AML-193 (cell line): ENCODE measurements at places on chromosomes 6 and 20.
A peak's percentile ranks its signal among the peaks of the same experiment; 100 is the strongest.

GRCh38 chr20:48414786-48415185 is 413.0 kb downstream of the PREX1 start:
- no peak for DNase-seq

- DNase-seq, result no peak
Observed at GRCh38 chr6:121694801-121695251, 259.4 kb downstream of the GJA1 start.

DNA sequence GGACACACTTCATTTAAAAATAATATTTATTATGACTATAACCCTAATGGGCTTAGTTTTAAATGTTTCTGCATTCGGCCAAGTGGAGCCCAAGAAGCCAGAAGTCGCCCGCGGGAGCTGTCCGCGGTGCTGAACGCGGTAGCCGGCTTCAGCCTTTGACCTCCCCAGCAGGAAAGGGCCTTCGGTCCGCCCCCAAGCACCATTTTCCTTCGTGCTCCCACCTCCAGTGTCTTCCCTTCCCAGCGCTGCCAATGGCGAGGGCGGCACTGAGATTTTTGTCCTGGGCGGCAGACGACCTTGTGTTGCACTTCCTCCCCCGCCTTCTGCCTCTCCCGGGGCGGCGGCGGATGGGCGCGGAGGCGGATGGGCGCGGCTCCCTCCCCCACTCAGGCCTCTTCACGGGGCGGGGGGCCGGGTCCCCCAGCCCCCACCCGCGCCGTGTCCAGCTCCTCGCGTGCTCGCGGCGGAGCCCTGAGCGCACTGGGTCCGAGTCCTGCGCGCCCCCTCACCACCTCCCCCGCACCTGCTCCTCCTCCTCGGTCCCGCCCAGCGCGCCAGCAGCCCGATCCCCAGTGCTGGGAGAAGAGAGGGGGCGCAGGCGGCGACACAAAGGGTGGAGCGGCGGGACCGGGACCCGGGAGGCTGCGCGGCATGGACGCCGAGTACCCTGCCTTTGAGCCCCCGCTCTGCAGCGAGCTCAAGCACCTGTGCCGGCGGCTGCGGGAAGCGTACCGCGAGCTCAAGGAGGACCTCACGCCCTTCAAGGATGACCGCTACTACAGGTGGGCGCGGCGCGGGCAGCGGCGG is 23.6 kb upstream of the TMEM181 start:
- DNase-seq, result no peak

GRCh38 chr20:13458860-13459451 is 179.8 kb downstream of the TASP1 start:
- peak; percentile 12 for DNase-seq

GRCh38 chr6:135030532-135031178 is 24.0 kb downstream of the HBS1L start:
- no peak for DNase-seq

DNA sequence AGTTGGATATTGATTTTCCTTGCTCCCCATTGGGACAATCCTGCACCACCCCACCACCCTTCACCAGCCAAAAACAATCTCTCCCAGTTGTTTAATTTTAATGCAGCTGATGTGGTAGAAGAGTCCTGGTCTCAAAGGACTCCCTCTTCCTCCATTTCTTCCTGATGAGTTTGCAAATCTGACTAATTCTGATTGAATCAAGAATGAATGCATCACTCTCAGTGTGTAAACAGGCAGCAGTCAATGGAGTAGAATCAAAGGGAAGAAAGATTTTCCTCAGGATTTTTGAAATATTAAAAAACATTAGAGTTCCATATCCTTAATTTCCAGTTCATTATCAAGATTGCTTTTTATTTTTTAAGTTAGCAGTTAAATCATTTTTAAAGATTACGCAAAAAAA is 54.0 kb downstream of the PLG start:
- DNase-seq, result no peak

- DNase-seq, result no peak
Observed at GRCh38 chr20:15185913-15186312, 848.5 kb upstream of the FLRT3 start.

DNA sequence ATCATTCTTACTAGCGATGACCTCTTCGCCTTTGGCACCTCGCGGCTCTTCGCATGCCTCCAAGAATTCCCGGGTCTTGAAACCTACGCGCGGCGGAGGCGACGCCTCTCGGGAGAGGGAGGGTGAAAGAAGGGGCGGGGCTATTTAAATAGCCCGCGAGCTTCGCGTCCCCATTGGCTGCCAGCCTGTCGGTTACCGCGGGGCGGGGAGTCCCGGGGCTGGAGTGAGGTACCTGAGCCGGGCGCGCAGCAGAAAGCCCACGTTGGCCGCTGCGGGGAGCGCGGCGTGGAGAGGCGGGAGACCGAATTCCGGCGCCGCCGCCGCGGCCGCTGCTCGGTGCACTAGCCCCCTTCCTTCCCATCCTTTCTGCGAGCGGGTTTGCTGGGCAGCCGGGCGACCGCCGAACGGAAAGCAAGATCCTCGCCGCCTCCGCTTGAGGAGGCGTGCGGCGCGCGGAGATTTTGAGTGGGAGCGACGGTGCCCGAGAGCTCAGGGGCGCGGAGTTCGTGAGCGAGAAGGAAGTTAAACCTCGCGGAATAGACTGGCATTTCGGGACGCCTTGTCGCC is at the start of gene BMP6:
Gene BMP6, plus strand, starts transcription at position 251 of the 567 bp plus-strand sequence. CDS start 857 bp downstream, outside the sequence.
- peak; percentile 47 for DNase-seq

DNA sequence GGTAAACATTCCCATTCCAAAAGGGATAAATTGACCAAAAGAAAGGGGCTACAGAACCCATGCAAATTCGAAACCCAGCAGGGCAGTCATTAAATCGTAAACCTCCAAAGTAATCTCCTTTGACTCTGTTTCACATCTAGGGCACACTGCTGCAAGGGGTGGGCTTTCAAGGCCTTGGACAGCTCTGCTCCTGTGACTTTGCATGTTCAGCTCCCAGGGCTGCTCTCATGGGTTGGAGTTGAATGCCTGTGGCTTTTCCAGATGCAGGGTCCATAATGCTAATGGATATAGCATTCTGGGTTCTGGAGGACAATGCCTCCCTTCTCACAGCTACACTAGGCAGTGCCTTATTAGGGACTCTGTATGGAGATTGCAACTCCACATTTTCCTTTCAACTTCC is 211.9 kb upstream of the MANEA start:
- DNase-seq, result no peak

- DNase-seq, result no peak
Observed at GRCh38 chr20:50504231-50504823, 5.9 kb upstream of the PTPN1 start.

- no peak for DNase-seq
Observed at GRCh38 chr6:100229512-100229911, 235.2 kb downstream of the SIM1 start.

GRCh38 chr20:8322662-8323217 is 190.7 kb downstream of the PLCB1 start:
- no peak for DNase-seq

DNA sequence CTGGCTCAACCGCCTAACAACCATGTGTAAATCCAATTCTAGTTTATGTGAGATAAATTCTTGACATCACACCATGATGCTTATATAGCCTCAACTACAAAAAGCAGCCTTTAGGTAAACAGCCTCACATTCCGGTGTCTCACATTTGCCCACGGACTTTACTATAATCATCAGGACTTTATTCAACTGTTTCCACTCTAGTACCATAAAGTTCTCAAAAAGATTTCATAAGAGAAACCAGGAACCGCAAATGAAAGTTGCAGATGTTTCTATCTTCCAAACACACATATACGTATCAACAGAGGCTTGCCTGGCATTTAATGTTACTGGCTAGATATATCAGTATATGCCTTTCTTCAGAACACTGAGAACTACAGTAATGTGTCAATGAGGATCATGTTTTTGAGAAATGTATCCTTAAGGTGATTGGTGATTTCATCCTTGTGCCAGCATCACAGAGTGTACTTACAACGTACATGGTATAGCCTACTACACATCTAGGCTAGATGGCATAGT is 80.0 kb downstream of the EPB41L2 start:
- no peak for DNase-seq

GRCh38 chr6:62808565-62809293 is 402.5 kb upstream of the FKBP1C start:
- DNase-seq, result no peak

- no peak for DNase-seq
Observed at GRCh38 chr20:10584371-10584770, 89.4 kb downstream of the JAG1 start.

- no peak for DNase-seq
Observed at GRCh38 chr6:160974304-160974771, 17.2 kb upstream of the MAP3K4 start.

GRCh38 chr6:45706319-45706718 is 309.3 kb downstream of the CLIC5 start:
- no peak for DNase-seq

GRCh38 chr6:39439342-39440038 is 117.0 kb upstream of the KCNK16 start:
- no peak for DNase-seq

DNA sequence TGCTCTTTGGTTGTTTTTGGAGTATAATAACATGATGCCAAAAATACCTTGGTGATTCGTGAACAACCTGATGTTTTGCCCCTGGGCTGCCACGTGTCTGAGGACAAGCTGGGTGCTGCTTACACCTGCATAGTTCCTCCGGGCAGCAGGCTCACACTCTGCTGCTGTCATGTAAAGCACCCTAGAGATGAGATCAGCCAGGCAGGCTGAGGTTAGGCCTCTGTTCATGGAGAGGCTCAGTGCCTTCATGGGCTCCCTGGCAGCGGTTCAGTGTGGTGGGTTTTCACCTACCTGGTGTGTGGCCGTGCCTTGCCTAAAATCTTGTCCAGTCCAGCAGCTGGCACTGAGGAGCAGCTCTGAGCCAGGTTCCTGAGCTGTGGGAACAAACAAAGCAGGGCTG is 60.1 kb upstream of the TAGAP start:
- DNase-seq, result no peak

DNA sequence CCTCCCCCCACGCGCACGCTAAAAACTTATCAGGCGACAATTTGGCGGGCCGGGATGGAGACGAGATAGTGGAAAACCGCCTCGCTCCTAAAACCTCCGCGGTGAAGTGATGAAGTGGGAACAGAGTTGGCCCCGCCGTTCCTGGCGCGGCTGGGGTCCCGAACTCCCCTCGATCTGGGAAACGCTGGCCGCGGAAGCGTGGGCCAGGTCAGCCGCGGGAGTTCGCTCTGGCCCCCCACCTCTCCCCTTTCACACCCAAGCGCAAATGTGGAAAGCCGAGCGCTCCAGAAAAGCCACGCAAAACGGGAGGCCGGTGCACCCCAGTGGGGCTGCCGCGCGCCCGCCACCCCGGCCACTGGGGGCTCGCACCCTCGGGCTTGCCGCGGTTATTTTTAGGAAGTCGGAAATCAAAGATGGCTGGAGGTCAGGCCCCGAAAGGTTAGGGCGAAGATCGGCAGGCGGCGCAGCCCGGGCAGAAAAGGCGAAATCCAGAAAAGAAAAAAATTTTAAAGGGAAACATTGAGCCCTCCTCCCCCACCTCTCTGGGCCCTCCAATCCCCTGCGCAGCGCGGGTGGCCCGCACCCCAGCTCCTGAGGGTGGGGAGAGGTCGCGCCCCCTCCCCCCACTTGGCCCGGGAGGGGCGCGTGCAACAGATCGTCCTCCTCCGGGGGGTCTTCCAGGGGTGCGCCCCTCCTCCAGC is 1.0 kb downstream of the SALL4 start:
- DNase-seq, result no peak

DNA sequence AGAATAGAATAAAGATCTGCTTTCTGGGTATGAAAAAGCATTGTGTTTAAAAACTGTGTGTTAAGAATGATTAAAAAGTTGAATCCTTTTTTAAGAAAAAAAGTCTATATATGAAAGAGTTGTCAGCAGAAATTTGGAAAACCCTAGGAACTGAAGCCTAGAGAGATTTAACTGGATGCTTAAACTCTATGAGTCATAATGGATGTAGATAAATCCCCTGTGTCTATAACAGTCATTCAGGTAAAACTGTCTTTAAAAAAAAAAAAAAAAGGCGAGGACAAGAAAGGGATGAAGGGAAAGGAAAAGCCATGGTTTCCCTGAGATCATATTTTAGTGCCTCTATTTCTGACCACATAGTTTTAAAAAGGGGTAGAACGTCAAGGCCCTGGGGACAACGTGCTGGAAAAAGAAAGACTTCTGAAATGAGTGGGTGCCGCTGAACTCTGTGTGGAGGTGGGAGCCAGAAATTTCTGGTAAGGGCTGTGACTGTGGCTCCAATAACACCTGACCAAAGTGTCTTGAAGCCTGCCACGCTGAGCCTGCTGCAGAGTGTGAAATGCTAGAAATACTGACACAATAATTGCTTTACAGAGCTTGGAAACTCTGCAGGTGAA is 302.6 kb upstream of the ARID1B start:
- DNase-seq, result no peak

DNA sequence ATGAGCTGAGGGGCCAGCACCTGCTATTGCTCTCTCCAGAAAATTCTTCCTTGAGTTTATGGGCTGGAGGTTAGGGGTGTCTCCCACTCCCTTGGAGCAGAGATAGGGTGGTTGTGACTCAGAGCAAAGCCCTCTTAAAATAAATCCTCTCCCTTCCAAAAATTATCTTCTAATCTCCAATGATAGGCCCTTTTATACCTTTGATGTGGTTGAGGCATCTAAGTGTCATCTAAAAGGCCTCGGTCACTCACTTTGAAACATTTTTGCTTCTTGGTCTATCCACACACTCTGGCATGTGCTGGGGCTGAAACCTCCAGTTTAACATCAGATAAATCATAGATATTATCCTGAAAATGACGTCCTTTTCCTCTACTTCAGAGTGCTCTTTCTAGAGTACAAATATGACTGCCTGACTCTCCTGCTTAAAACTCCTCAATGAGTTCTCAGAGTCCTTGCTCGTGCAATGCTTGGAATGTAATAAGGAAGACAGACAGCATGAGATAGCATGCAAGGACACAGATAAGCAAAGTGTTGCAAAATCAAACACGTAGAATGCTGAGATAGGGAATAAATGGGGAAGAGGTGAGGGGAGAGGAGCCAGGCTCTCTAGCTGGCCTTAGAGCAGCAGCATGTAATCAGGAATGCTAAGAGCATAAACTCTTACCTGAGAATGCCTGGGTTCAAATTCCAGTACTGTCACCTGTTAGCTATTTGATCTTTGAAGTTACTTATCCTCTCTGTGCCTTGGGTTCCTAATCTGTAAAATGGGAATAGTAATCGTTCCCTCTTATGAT is 374.1 kb upstream of the CITED2 start:
- DNase-seq, result no peak

DNA sequence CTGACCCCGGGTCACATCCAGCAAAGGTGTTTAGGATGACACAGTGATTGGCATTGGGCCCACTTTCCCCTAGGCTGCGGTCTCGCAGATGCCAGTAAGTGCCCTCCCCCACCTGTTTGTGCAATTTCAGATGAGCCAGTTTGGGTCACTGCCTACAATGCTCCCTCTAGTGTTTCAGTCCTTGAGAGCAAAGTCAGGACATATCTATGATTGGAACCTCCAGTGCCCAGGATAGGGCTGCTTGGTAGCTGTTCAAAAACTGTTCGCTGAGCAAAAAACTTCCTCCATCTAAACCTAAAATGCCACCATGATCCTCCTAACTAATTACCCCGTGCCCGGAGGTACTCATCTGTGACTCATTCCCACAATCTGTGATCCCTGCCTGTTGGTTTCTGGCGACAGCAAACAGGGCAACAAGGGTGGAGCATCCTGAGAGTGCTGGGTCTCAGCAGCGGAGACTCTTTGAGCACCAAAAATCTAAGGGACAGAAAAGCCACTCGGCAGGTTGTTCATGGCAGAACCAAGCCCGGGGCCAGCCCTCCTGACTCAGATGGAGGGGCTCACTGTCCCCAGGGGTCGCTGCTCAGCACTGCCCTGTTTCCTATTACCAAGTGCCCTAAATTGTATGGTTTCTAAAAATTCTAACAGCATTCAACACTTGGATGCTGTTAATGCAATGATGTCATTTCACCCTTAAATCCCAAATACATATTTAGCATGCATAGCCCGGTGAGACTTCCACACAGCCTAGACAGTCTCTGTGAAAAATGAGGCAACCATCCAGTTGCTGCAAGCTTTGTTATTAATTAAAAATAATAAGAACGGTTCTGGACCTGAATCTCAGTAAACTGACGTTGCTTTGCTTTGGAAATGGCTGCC is 5.0 kb downstream of the VSX1 start:
- DNase-seq, result peak; percentile 60
